G401 (cell line): ENCODE measurements at places on chromosomes 13 and 19. TPM values are rescaled to one million over a fixed set of nuclear protein-coding genes. Genes with fewer than 3 reads are reported as not detected.
A peak's percentile ranks its signal among the peaks of the same experiment; 100 is the strongest.

DNA sequence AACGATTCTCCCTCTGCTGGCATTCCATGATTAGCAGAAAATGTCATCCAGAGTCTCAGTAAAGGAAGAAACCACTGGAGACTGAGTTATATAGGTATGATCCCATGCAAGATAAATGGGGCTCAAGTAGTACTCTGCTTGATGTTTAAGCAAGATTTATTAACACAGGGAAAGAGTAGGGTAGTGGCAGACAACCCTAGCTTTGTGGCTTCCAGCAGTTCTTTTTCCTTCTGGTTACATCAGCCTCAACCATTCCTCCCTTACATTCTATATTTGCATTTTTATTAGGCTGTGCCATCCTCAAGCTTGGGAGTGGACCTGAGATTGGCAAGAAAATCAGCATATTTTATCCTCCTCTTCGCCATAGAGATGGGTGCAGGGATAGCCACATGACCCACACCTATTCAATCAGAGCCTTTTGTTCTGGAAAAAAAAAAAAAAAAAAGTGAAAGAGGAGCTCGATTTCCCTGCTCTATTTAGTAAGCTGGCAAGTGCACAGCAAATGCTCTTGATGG lies 402.1 kb downstream of the ZNF536 start:
- no peak for DNase-seq

GRCh38 chr19:10205636-10206035 lies 10.9 kb upstream of the DNMT1 start:
- no peak for DNase-seq

GRCh38 chr19:40286235-40286970 lies 1.3 kb upstream of the AKT2 start:
- no peak for DNase-seq

- no peak for DNase-seq
Observed at GRCh38 chr13:33245505-33246158, 39.9 kb downstream of the STARD13 start.

GRCh38 chr19:15296841-15297415 lies 35.4 kb downstream of the BRD4 start:
- DNase-seq, result no peak

- peak; percentile 86 for DNase-seq
Observed at GRCh38 chr13:21478881-21479808, 20.0 kb upstream of the ZDHHC20 start.

- DNase-seq, result no peak
Observed at GRCh38 chr13:60612593-60612992, 215.6 kb downstream of the TDRD3 start.

DNA sequence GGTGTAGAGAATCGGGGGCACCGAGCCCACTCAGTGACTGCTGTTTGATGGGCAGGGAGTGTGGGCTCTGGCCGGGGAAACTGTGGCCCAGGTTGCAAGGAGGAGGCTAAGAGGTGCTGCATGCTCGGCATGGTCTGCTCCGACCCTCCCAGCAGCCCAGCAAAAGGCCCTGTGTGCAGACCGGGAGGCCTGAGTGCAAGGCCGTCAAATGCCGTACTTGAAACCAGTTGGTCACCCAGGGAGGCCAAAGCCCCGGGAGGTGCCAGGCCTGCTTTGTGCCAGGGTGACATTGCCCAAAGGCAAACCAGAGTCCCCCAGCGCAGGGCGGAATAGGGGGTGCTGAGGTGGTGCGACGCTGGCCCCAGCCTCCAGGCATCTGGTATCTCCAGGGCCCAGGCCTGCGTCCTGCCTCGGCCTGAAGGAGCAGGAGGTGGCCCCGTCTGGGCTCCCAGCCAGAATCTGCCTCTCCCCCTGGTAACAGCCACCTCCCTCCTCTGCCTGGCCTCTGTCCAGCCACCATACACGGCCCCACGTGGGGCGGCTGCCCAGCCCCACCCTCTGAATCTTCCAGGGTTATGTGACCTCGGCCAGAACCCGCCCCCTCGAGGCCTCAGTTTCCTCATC lies 4.0 kb downstream of the PIK3R2 start:
- peak; percentile 70 for DNase-seq

DNA sequence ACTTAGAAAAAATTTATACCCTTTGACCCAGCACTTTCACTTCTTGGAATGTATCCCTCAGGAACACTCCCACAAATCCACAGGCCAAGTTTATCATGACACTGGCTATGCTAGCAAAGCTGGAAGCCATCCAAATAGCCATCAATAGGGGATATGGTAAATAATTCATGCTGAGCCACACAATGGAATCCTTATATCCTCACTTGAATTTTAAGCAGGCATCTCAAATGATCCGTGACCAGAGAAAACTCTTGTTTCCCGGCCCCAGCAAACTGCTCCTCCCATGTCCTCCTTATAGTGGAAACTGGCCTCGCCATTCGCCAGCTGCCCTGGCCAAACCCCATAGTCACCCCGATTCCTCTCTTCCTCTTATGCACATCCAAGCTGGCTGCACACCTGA lies 37.6 kb downstream of the GRIK5 start:
- no peak for DNase-seq

GRCh38 chr13:78875792-78876580 lies 217.0 kb upstream of the OBI1 start:
- DNase-seq, result no peak

GRCh38 chr13:97067017-97067895 lies 73.0 kb upstream of the OXGR1 start:
- DNase-seq, result no peak

- no peak for DNase-seq
Observed at GRCh38 chr19:23410155-23410554, 14.9 kb upstream of the ZNF91 start.

- peak; percentile 25 for DNase-seq
Observed at GRCh38 chr19:1016647-1017114, 4.2 kb downstream of the TMEM259 start.

- no peak for DNase-seq
Observed at GRCh38 chr19:40331052-40331451, 17.1 kb downstream of the C19orf47 start.

GRCh38 chr19:11457115-11457514 lies 21.7 kb downstream of the PRKCSH start:
- DNase-seq, result no peak

DNA sequence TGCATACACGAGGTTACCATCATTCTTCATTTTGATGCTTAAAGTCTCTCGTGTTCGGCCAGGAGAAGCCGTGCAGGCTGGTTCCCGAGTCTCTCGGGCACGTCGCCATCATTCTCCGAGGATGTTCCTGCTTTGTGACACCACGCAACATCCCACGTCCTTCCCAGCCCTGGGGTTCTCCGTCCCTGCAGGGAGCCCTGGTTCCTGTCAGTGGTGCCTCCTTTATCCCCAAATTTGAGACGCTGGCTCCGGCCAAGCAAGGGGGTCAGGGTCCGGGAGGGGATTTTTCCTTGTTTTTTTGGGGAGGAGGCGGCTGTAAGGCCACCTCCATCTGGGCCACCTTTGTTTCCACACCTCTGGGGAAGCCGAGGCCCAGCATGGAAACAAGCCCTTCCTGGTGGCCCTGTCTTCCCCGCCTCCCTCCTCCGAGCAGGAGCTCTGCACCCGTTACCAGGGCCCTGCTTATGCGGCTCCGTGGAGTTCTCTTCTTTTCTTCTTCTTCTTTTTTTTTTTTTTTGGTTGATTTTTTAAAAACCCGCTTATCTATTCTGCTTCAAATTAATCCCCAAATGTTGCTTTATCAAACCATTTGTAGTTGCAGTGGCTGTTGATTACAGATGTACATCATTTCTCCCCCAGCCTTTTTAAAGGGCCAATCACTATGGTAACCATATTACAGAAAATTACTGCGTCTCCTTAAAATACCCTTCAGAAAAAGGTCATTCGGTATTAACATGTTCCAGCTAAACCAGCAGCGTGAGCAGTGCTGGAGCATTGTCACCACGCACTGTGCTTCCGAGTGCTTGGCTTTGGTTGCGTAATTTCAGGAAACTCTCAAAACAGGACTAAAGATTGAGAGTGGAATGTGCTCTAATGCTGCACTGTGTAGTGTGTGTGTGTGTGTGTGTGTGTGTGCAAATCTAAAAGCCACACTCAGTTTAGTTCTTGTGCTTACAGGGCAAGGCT lies 50.4 kb downstream of the TEX29 start:
- no peak for DNase-seq

- DNase-seq, result peak; percentile 67
Observed at GRCh38 chr13:57624565-57625435, 6.7 kb upstream of the PCDH17 start.

DNA sequence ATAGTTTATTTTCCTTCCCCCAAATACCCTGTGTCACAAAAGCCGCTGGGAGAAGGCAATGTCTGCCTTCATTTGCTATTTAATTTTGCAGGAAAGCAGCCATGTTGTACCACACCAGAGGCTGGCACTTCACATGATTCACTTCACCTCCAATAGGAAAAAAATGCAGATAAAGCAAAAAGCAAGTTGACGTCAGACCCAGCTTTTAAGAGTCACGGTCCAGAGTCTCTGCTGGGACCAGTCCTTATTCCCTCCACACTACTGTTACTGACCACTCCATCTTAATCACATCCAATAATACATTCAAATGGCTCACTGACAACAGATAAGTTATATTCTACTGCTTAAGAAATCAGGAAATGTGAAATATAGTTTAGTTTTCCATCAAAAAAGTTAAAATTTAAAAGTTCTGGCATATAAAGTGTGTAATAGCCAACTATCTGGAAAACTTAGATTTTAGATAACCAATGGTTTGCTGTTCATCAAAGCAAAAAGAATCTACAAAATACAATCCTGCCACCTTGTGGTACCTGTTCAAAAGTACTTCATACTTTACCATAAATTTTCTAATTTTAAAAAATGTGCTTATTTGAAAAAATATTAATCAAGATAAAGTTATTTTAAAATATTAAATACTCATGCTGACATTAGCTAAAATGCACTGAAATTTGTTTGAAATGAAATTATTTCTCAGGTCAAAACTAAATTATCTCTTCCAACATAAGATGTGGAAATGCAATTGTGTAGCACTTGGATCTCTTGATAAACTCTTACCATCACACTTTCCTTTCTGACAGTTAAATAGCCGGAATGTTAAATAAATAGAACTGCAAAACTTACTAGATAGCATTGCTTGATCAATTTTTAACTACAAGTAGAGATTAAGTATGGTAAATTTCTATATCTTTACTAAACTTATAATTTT lies 97.3 kb downstream of the SERP2 start:
- peak; percentile 51 for DNase-seq

The ALOX5AP gene
- total RNA-seq, result not detected in 2 replicates

The KCNK6 gene
- total RNA-seq, result 1.2 and 1.4 TPM in 2 replicates

The ELL gene
- 15.9 and 16.0 TPM in 2 replicates for total RNA-seq

The NLRP5 gene
- total RNA-seq, result not detected in 2 replicates

The LIM2 gene
- total RNA-seq, result not detected in 2 replicates
